ENCODE measurements at places on chromosomes 2 and 18.

DNA sequence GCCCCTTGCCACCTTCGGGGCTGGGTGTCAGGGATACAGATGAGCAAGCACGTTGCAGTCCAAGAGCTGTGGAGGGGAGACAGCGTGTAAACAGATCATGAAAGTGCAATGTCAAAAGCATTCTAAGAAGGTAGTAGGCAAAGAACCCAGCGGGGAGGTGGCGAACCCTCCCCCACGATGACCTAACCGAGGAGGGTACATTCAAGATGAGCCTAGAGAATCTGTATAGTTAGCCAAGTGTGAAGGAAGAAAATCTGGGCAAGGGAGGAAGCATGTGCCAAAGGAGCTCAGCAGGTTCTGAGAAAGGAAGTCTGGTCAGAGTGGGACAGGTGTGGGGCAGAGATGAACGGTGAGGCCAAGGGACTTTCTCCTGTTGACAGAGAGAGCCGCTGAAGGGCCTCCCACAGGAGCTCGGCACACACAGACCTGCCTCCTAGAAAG lies 106.9 kb downstream of the SP3 start:
- H3K4me1 ChIP-seq, result no peaks in the 10 kb centered on the region
- H3K27ac ChIP-seq, result no peak overlapping the region
- H3K4me3 ChIP-seq, result no peak overlapping the region
- no peak for DNase-seq
- H3K27me3 ChIP-seq, result no peaks in the 10 kb centered on the region
- no peaks in the 10 kb centered on the region for H3K36me3 ChIP-seq

DNA sequence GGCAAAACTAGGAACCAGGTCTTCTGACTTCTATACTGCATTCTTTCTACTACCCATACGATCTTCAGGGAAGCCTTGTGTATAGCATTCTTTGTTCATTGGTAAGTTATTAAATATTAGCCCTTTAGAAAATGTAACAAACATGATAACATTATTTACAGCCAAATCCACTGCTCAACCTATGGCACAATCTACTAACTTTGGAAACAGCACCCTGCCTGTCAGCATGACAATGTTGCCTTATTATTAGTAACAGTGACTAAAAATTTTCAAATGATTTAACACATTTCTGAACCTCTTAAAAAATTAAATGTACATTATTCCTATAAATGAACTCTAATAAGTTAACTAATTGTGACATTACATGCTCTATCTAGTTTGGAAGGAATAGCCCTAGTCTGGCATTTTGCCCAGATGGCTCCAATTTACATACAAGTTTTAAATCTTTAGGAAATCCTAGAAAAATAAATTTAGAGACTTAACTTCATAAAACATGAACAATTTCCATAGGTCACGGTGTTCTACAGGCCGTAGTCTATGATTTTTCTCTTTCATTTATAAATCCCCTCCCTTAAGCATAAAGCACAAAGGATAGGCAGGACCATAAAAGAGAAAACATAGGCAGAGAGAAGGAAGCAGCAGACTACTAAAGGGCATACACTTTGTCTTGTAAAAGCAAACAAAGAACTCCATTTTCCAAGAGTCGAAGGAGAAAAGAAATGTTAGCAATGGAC lies 33.7 kb downstream of the YES1 start:
- DNase-seq, result no peak
- no peak overlapping the region for H3K27ac ChIP-seq
- no peaks in the 10 kb centered on the region for H3K36me3 ChIP-seq
- H3K27me3 ChIP-seq, result no peaks in the 10 kb centered on the region
- no peak overlapping the region for H3K4me3 ChIP-seq

DNA sequence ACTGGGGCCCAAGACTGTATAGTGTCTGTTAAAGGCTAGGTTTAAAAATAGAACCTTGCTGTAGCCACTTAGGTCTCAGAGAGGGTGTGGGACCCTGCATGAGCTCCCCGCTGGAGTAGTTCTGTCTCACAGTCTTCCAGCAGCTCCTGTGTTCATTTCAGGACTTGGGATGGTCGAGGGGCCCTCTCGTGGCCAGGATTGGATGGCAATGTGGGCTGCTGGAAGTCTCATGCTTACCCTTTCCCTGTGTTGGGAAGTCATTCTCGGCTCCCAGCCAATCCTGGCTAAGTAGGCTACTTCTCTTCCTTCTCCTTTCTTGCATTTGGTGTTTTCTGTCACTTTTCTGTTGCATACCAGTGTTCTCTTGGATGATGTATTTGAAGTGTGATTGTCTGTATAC lies 284.0 kb upstream of the GCFC2 start:
- no peak overlapping the region for H3K4me3 ChIP-seq
- DNase-seq, result no peak
- H3K27me3 ChIP-seq, result no peaks in the 10 kb centered on the region
- no peak overlapping the region for H3K27ac ChIP-seq
- no peaks in the 10 kb centered on the region for H3K4me1 ChIP-seq
- H3K36me3 ChIP-seq, result no peaks in the 10 kb centered on the region

- no peak overlapping the region for H3K4me3 ChIP-seq
- H3K4me1 ChIP-seq, result peaks cover 37% of the 10 kb centered on the region
- H3K27me3 ChIP-seq, result no peaks in the 10 kb centered on the region
- no peak for DNase-seq
Observed at GRCh38 chr2:200966770-200967169, 3.3 kb upstream of the ORC2 start.

GRCh38 chr18:76368976-76369375 lies 126.1 kb downstream of the ZNF516 start:
- H3K27ac ChIP-seq, result no peak overlapping the region
- no peaks in the 10 kb centered on the region for H3K36me3 ChIP-seq
- H3K4me1 ChIP-seq, result peaks cover 7% of the 10 kb centered on the region
- H3K4me3 ChIP-seq, result no peak overlapping the region

GRCh38 chr2:207468488-207468887 lies 61.3 kb upstream of the CREB1 start:
- no peak for DNase-seq
- H3K4me1 ChIP-seq, result no peaks in the 10 kb centered on the region
- H3K4me3 ChIP-seq, result no peak overlapping the region
- H3K27ac ChIP-seq, result no peak overlapping the region
- H3K27me3 ChIP-seq, result no peaks in the 10 kb centered on the region

Measured in CD4-positive, alpha-beta memory T cell (primary cell).